ENCODE measurements at places on chromosomes 7 and 10.

DNA sequence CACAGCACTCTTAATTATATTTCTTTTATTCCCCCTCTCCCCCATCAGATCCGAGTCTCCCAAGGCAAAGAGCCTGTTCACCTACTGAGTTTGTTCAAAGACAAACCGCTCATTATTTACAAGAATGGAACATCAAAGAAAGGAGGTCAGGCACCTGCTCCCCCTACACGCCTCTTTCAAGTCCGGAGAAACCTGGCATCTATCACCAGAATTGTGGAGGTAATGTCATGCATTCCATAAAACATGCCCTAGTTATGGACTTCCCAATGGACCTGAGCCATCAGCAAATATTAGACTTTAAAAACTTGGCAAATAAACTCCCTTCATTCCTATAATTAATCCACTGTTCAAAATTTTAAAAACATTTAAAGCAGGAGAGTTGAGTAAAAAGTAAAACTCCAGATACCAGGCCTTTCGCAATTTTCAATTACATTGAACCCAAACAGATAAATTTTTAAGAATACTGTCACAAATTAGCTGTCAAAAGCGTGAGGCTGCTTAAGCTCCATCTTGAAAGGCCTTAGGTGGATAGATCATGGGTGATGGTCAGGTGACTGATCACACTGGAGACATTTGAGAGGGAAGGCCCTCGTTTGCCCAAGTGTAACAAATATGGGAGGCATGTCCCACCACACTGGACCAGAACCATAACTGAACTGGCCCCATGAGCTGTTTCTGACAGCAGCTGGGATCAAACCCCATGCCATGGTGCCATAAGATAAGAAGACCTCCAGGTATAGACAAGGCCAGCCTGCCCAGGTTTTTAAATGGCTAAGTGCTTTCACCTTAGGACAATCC lies 46.9 kb upstream of the ARL4A start:
- DNase-seq = no peak

DNA sequence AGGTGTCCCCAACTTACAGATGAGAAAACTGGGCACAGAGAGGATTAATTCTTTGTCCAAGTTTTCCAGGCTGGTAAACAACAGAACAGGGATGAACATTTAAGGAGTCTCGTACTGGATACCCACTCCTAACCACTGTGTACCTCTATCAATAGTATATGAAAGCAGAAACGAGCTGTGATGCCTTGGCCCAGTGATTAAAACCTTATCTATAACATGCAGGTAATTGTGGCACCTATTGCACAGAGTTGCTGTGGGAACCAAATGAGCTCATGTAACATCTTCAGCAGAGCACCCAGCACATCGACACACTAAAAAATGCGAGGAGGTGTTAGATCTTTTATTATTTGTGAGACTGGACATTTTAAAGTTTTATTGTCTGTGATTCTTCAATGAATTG lies 1.6 kb downstream of the TMEM273 start:
- DNase-seq = no peak

DNA sequence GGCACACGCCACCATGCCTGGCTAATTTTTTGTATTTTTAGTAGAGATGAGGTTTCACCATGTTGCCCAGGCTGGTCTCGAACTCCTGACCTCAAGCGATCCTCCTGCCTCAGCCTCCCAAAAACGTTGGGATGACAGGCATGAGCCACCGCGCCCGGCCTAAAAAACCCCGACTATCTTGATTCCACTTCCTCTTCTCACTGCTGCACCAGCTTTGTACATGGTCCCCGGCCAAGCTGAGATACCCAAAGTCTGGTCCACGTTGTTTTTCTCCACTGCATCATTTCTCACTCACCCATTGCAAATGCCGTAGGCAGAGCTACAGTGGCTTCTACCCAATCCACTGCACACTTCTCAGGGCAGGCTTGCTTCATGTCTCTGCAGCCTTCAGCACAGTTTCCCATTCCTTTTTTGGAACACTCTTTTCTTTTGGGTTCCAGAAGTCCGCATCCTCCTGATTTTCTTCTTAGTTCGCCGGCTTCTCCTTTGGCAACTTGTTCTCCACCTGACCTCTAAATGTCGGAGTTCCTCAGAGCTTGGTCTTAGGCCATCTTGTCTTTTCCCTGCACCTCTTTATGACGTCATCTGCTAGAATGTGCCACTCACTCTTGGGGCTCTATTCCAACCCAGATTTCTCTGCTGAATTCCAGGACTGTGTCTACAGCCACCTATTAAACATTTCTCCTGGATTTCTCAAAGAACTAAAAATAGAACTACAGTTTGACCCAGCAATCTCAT lies 6.0 kb upstream of the GNB2 start:
- no peak for DNase-seq

DNA sequence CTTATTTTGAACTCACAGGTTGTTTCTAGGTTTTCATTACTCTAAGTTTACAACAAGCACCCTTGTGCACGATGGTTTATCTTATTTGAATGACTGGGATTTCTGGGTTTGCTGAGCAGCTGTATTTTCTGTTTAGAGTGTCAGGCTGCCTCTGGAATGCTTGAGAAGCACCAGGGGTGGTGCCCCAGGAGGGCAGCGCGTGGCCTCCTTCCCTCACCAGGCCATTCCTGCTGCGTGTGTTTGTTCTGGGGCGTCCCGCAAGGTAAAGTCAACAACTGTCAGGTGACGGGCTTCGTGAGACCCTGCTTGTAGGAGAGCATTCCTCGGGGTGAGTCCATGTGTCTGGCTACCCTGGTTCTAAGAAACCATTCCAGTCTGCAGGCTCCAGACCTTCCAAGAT lies 54.9 kb downstream of the FAM171A1 start:
- no peak for DNase-seq

DNA sequence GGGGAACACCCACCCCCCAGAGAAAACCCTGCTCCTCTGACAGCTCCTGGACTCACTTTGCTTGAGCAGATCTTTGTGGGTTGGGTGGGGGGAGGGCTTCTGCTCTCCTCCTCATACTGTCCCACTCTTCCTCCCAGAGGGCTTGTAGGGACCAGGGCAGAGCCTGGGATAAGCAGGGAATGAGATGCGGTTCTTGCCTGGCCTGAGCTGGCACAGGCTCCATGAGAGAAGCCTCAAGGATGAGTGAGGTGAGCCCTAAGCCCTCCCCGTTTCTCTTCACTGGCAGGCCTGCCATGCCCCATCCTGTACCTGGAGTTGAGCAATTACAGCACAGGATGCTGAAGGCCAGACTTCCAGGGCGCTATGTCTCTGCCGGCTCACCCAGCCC lies 134.7 kb downstream of the ADAM12 start:
- DNase-seq = no peak

- DNase-seq = no peak
Observed at GRCh38 chr7:85475071-85475470, 288.2 kb upstream of the SEMA3D start.

- no peak for DNase-seq
Observed at GRCh38 chr10:102400598-102401341, 5.3 kb downstream of the NFKB2 start.

- no peak for DNase-seq
Observed at GRCh38 chr10:27192284-27192683, 37.1 kb downstream of the MASTL start.

DNA sequence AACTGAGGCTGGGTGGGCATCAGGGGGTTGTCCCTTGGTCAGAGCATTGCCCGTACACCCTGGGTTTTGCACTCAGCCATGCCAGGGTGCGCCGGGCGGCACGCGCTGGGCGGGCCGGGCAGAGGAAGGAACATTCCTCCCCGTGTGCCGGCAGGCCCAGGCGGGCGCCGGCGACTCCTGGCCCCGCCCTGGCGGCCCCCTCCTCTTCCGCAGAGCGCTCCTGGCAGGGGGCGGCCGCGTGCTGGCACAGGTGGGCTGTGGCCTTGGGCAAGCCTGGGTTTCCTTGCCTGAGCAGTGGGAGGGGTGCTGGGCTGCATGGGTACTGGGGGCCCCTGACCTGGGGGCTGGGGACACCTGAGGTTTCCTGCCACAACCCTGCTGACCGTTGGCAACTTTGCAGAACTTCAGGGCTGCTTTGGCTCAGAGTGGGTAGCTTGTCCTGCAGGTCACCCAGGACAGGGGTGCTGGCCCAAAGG lies 3.9 kb downstream of the LFNG start:
- DNase-seq = no peak

DNA sequence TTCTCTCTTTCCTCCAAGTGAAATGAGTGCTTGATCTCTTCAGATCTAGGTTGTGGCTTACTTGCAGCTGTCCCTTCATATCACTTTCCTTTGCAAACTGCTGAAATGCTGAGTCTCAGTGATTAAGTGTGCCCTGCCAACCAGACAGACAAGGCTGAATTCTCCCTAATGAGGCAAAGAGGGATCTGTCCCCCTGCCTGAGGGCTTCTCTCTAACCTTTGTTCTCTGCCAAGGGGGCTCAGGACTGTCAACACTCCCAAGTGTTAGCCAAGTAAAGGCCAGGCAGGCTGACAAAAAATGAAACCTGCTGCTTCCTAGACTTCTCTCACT lies at the start of gene MSS51:
Gene MSS51 (minus strand): TSS at position 24 of the 330 bp plus-strand sequence. CDS start 5,277 bp downstream, outside the sequence.
- no peak for DNase-seq

DNA sequence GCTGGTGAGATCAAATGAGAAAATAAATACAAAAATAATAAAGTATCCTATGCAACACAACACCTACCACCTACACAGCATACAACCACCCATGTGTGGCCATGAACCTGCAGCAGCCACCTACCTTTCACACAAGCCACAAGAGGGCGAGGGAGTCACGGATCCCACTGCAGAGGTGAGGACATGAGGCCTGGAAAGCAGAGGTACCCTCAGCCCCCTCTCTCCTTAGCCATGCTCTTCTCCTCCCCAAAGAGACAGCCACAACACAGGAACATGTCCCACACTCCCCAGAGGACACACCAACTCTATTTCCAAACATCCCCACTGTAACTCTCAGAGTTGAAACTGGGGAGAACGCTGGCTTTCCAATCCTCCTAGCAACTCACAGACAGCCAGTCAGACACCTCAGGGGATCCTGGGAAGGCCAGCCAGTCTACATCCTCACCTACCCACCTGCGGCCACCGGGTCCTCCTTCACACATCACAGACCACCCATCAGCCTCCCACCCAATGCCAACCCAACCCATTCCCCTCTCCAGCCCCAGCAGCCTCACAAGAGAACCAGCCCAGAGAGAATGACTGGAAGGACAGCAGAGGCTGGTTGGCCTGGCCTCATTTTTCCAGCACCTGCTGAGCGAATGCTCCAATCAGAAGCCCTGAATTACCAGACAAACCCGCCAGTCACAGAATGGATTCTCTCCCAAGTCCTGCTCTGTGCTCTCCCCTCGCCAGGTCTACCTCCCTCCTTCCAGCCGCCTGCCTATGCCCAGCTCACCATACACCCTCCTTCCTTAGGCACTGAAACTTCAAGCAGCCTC lies 18.4 kb downstream of the DLG5 start:
- no peak for DNase-seq

- DNase-seq = no peak
Observed at GRCh38 chr10:76009531-76009930, 578.1 kb downstream of the LRMDA start.

DNA sequence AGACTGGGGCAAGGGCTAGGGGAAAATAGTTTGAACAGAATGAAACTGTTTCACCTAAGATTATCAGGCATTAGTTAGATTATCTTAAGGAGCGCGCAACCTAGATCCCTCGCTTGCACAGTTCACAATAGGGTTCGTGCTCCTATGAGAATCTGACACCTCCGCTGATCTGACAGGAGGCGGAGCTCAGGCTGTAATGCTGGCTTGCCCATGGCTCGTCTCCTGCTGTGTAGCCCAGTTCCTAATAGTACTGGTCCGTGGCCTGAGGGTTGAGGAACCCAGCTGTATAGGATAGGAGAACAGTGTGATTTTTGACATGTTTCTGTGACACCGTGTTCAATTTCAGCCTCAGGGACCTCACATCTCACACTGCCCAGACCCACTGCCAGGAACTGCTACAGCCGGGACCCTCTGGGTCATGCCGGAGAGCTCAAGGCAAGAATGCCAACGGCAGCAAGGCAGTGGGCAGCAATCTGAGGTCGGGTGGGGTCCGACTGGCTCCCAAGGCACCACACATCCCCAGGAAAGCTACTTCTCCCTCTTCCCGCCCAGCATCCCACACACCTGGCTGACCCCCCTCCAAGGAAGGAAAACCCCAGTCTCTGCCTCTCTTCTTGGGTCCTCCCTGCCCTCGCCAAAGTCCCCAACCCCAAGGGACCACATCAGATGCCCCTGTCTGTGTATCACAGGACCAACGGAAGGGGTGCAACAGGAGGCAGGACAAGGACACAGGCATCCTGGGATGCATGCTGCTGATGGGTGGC lies 31.7 kb downstream of the CAMK2B start:
- DNase-seq = no peak

DNA sequence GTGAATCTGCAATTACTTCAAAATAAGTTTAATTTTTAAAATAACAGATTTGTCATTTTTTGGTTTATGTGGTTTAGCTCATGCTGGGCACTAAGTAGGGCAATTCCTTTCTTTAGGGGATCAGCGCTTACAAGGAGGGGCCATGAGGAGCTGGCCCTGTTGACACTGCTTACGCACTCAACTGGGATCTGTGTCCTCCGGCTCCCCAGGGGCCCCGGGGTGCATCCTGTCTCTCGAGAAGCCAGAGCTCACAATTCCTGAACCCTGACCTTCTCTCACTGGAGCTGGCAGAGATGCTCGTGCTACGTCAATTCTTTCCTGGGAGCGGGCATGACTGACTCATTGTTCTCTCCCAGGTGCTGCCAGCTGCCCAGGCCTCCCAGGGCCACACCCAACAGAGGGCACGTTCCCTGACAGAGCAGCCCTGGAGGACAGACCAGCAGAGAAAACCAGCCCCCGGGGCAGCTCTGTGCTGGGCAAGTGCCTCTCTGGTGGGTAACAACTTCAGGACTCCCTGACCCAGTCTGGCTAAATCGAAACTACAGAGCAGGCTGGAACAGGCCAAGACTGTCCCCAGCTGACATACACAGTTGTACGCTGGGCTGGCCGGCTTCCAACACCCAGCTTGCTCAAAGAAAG lies 36.8 kb downstream of the CTBP2 start:
- no peak for DNase-seq

DNA sequence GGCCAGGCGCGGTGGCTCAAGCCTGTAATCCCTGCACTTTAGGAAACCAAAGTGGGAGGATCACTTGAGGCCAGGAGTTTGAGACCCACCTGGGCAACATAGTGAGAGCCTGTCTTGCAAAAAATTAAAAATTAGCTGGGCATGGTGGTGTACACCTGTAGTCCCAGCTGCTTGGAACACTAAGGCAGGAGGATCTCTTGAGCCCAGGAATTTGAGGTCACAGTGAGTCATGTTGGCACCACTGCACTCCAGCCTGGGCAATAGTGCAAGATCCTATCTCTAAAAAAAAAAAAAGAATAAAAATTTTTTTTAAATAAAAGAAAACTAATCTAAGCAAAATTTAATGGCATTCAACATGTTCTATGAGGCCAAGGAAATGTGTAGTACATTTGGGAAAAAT lies 44.9 kb upstream of the UBN2 start:
- no peak for DNase-seq

- no peak for DNase-seq
Observed at GRCh38 chr7:158415316-158415715, 172.3 kb downstream of the PTPRN2 start.

- no peak for DNase-seq
Observed at GRCh38 chr7:141328290-141328689, 222.9 kb upstream of the AGK start.

All from neural crest cell (in vitro differentiated cells).